ENCODE measurements at places on chromosomes 11 and 22. TPM values are rescaled to one million over a fixed set of nuclear protein-coding genes. Genes with fewer than 3 reads are reported as not detected.

The PTGDR2 gene
- 0.51 TPM for polyA plus RNA-seq

The FXYD6 gene
- polyA plus RNA-seq: 218 TPM

The OR52R1 gene
- polyA plus RNA-seq: not detected

The MMP3 gene
- polyA plus RNA-seq: not detected

The GSTT2B gene
- polyA plus RNA-seq: not detected

The RAB38 gene
- 0.40 TPM for polyA plus RNA-seq

The WNT11 gene
- polyA plus RNA-seq: 1.4 TPM

The RFPL3 gene
- polyA plus RNA-seq: 0.50 TPM

The CHRDL2 gene
- polyA plus RNA-seq: not detected

The RHOD gene
- polyA plus RNA-seq: 0.28 TPM

The IFITM5 gene
- not detected for polyA plus RNA-seq

The C11orf87 gene
- 8.6 TPM for polyA plus RNA-seq

The UCP3 gene
- 6.8 TPM for polyA plus RNA-seq

The SEZ6L gene
- polyA plus RNA-seq: 36.5 TPM

The STK33 gene
- polyA plus RNA-seq: 13.9 TPM

The SERPIND1 gene
- not detected for polyA plus RNA-seq

The RGL4 gene
- polyA plus RNA-seq: not detected

The GAB2 gene
- polyA plus RNA-seq: 28.6 TPM

The CCND1 gene
- polyA plus RNA-seq: 1.7 TPM

The CCDC15 gene
- 2.5 TPM for polyA plus RNA-seq

The RIBC2 gene
- not detected for polyA plus RNA-seq

The FREY1 gene
- polyA plus RNA-seq: not detected

The TEAD1 gene
- 12.2 TPM for polyA plus RNA-seq

The PLEKHA7 gene
- polyA plus RNA-seq: 60.7 TPM

The VSIG2 gene
- polyA plus RNA-seq: not detected

The KRTAP5-11 gene
- polyA plus RNA-seq: not detected

The SMTNL1 gene
- polyA plus RNA-seq: not detected

All from neural cell (in vitro differentiated cells).